Stimulated activated CD8-positive, alpha-beta memory T cell treated with anti-CD3 and anti-CD28 coated beads, Interleukin-2, amount 100 ng/mL, for 1 hour (primary cell): ENCODE measurements at places on chromosomes 4 and X.

DNA sequence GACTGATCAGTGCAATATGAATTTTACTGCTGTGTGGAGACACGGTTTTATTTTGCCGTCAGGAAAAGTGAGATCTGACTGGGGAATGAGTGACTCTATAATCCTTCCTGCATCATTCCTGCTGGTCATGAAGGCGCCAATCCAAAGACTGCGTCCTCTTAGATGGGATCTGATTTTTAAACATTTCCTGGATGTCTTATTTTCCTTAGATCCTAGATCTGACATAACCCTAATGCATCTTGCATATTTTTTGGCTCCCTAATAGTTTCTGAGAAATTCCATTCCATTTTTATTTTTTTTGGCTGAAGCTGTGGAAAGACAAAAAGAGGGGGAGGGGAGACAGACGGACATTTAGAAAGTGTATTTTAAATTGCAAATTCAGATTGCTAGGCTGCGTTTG, 454.9 kb upstream of the FAT1 start:
- DNase-seq, result no peak

GRCh38 chr4:123116412-123116811, 194.0 kb upstream of the NUDT6 start:
- DNase-seq, result no peak

GRCh38 chr4:44651425-44651824, at the start of gene YIPF7:
Gene YIPF7, minus strand, starts transcription at chr4:44651625. Its CDS starts 1,525 bp downstream, at chr4:44650100.
- DNase-seq, result no peak

GRCh38 chr4:184150102-184150839, 67.4 kb downstream of the ENPP6 start:
- no peak for DNase-seq

DNA sequence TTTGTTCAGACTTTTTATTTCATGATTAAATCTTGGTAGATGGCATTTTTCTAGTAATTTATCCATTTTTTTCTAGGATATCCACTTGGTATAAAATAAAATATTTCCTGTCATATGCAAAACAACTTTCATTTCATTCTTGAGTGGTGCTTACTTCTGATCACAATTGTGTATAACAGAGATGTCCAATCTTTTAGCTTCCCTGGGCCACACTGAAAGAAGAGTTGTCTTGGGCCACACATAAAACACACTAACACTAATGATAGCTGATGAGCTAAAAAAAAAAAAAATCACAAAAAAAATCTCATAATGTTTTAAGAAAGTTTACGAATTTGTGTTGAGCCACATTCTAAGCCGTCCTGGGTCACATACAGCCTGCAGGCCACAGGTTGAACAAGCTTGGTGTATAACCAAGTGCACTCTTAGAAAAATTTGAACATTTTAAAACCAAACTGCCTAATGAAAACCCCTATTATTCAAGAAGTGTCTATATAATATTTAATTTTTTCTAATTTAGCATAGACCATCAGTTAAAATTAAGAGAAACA, 41.3 kb upstream of the SPP1 start:
- DNase-seq, result no peak

DNA sequence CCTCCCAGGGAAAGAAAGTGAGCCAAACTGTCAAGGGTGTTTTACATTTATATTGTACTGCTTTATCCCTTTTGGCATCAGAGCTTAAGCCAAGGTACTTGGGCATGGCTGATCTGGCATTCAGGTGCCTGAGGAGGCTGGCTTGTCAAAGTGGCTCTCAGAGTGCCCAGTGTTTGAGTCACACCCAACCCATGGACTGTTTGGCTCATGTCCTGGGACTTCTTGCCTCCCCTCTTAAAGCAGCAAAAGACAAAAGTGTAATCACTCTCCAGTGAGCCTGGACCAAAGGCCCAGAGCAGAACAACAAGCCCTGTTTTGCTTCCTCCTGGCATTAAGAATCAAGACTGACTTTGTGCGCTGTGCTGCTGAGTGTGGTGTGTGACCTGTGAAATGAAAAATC, 311.7 kb upstream of the TAPT1 start:
- no peak for DNase-seq

DNA sequence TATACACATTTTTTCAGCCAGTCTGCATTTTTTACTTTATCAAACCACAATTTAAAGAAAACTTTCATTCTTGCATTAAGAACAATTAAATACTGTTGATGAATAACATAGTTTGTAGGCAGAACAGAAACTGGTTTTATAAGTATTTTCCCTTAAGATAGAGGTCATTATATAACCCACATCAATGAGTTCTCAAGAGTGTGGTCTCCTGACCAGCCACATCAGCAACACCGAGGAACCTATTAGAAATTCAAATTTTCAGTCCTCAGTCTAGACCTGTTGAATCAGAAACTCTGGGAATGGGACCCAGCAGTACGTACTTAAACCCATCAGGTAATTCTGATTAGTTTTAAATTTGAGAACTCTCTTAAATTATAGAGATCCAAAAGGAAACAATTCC, 299.6 kb upstream of the ARSJ start:
- no peak for DNase-seq

GRCh38 chrX:13220916-13221315, 98.9 kb downstream of the ATXN3L start:
- DNase-seq, result no peak

DNA sequence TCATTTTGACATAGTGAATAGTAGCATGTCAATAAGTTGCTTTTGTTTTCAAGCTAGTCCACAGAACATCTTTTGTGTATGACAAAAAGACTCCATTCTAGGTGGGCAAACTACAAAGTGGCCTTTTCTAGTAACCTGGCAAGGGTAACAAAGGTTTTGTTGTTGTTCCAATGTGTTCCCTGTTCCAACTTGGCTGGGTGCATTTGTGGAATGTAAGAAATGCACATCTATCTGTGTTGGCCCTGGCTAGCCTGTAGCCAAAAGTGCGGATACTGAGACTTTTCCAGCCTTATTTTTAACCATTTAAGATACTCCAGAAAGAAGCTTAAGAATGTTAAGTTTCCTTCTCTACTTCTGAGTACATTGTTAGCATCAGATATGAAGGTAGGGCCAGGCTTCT, 118.7 kb upstream of the CHRDL1 start:
- DNase-seq, result no peak

- DNase-seq, result no peak
Measured at GRCh38 chrX:23575281-23575680, 92.0 kb upstream of the PRDX4 start.

DNA sequence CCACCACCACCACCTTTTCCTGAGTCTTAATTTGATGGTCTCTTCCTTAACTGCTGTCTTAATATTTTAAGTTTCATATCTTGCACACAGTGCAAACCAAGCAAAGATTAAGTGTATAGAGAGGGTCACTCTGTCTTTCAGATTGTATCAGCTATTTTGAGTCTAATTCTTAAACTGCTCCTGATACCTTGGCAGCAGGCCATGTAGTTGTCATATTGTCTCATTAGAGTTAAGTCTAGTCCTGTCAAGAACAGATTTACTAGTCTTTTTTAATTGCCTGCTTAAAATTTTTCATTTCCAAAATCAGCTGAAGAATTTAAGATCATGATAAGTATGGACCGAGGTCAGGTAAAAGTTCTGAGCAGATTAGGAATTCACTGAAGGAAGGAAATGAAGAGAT, 51.5 kb downstream of the FHIP1A start:
- DNase-seq, result no peak

DNA sequence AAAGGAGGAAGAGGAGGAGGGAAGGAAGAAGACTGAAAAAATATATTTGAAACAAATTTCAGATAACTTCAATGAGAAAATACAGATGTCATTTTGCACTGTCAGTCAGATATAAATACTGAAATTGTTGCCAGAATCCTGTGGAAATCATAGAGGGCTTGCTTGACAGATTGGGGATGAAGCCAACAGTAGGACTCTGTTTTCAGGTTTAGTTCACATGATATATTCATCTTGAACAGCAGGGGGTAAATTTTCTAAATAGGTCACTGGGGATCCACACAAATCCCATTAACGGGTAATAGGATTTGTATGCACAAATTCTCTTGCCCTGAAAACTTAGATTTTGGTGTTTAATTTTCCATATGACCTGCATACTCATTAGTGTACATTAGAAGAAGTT, 103.3 kb upstream of the PCDH18 start:
- no peak for DNase-seq

- no peak for DNase-seq
Measured at GRCh38 chr4:3368841-3369760, 72.7 kb upstream of the HGFAC start.

- no peak for DNase-seq
Measured at GRCh38 chrX:99933865-99934264, 476.2 kb downstream of the PCDH19 start.

DNA sequence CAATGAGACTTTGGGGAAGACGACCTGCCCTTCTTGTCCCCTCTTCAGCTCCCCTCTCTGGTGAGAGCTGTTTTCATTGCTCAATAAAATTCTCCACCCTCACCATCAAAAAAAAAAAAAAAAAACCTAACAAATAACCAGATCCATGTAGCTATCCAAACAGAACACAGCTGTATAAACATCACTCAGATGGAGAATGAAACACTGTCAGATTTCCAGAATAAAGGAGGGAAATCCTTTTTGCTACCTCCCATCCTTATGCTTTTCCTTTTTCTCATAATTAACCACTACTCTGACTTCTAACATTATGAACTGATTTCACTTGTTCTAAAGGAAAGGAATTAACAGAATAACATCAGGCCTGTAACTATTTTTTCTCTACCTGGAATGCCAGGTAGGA, 155.6 kb downstream of the PPP4R3C start:
- DNase-seq, result no peak

GRCh38 chrX:121921258-121921657, 873.8 kb downstream of the GLUD2 start:
- no peak for DNase-seq
